ENCODE measurements at places on chromosomes 12 and 14. TPM values are rescaled to one million over a fixed set of nuclear protein-coding genes. Genes with fewer than 3 reads are reported as not detected.
A peak's percentile ranks its signal among the peaks of the same experiment; 100 is the strongest.

GRCh38 chr14:51334566-51334965 lies 94.5 kb downstream of the TMX1 start:
- no peaks in the 10 kb centered on the region for H3K36me3 ChIP-seq
- no peak overlapping the region for H3K4me3 ChIP-seq
- DNase-seq, result no peak
- no peaks in the 10 kb centered on the region for H3K4me1 ChIP-seq
- H3K27ac ChIP-seq, result no peak overlapping the region

- H3K4me3 ChIP-seq, result peak overlapping the region; percentile 62
- H3K27me3 ChIP-seq, result no peaks in the 10 kb centered on the region
- DNase-seq, result no peak
- no peaks in the 10 kb centered on the region for H3K36me3 ChIP-seq
Measured at GRCh38 chr14:72925815-72926291, 411 bp upstream of the DCAF4 start.

KRT5 gene
- total RNA-seq, result not detected

- H3K27ac ChIP-seq, result peak overlapping the region; percentile 89
- DNase-seq, result no peak
- H3K4me3 ChIP-seq, result peak overlapping the region; percentile 77
- H3K27me3 ChIP-seq, result no peaks in the 10 kb centered on the region
Measured at GRCh38 chr14:75126121-75126544, 715 bp downstream of the NEK9 start.

DNA sequence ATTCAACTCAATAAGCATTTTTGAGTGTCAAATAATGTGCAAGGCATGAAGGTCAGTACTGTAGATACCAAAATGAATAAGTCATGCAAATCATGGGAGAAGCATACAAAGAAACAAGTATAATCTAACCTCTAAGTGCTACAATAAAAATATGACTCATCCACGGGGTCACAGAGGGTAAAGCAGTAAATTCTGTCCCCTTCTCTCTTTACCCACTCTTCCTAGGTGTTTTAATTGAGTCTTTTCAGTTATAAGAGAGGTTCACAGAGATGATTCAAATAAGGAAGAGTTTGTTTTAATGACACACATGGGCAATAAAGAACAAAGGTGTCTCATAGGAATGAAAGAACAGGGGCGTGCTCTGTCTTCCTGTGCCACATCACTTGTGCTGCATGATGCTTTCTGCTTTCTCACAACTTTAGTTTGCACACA lies 71.5 kb upstream of the DAAM1 start:
- H3K27me3 ChIP-seq, result no peaks in the 10 kb centered on the region
- no peaks in the 10 kb centered on the region for H3K36me3 ChIP-seq
- no peaks in the 10 kb centered on the region for H3K4me1 ChIP-seq
- no peak for DNase-seq

- peak; percentile 74 for DNase-seq
- H3K27me3 ChIP-seq, result no peaks in the 10 kb centered on the region
- peaks cover 22% of the 10 kb centered on the region for H3K4me1 ChIP-seq
- no peak overlapping the region for H3K27ac ChIP-seq
Measured at GRCh38 chr12:79886917-79887519, 47.9 kb downstream of the PPP1R12A start.

DNA sequence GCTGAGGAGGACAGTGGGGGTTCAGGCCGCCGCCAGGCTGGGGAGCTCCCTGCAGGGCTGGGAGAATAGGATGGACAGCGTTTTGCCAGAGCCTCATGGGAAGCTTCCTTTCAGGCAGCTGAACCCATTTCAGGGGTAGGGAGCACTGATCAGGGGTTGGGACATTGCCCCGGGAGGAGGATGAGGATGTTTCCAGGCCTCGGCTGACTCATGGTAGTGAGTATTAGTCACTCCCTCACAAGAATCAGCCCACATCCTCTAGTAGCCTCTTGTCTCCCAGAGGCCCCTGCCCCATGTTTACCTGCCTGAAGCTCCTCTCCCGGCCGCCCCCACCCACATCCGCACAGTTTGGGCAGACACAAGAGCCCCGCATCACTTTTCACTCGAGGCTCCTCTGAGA lies 89.8 kb downstream of the ZFP36L1 start:
- no peaks in the 10 kb centered on the region for H3K27me3 ChIP-seq
- H3K4me3 ChIP-seq, result no peak overlapping the region
- DNase-seq, result no peak
- H3K27ac ChIP-seq, result no peak overlapping the region

GXYLT1 gene
- 15.6 TPM for total RNA-seq

- no peak overlapping the region for H3K27ac ChIP-seq
- no peak for DNase-seq
- H3K27me3 ChIP-seq, result peaks cover 3% of the 10 kb centered on the region
- H3K4me1 ChIP-seq, result peaks cover 7% of the 10 kb centered on the region
- no peak overlapping the region for H3K4me3 ChIP-seq
- no peaks in the 10 kb centered on the region for H3K36me3 ChIP-seq
Measured at GRCh38 chr14:50381008-50381407, 15.7 kb downstream of the CDKL1 start.

- no peak overlapping the region for H3K4me3 ChIP-seq
- H3K27ac ChIP-seq, result no peak overlapping the region
- no peaks in the 10 kb centered on the region for H3K27me3 ChIP-seq
- no peaks in the 10 kb centered on the region for H3K4me1 ChIP-seq
Measured at GRCh38 chr12:127984386-127985055, 282.4 kb upstream of the TMEM132C start.

DNA sequence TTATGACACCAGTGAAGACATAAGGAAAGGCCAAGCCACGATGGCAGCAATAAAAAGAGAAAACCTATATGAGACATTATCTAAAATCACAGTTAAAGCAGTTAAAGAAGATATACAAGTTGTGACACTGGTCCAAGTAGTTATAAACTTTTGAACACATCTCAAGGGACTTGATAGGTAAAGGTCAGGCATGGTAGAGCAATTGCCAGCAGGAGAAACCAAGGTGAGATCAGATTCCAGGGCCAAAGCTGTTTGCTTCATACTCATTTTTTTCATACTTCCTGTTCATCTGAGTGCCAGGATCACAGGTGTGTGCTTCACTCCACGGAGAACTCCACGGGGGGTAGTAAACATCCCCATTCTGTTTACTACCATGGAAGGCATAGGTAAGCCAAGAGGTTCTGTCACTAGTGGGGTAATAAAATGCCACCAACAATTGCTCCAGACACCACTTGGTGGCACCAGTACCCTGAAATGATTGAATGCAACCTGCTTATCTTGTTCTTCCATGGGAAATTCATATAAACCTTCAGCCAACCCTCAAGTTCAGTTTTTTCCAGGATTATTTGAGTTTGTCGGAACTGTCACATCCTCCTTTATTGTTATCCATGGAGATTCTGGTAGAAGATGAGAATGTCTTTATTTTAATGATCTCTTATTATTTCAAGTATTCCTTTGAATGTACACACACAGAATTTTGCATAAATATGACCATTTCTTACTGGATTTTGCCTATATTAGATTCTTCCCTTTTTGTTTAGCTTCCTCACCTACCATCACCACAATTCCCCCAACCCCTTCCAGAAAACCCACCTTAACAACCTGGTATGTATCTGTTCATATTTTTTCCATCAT lies 59.2 kb upstream of the TSPAN8 start:
- no peaks in the 10 kb centered on the region for H3K36me3 ChIP-seq
- H3K4me1 ChIP-seq, result no peaks in the 10 kb centered on the region
- DNase-seq, result peak; percentile 40
- no peak overlapping the region for H3K4me3 ChIP-seq

TPPP2 gene
- not detected for total RNA-seq

GRCh38 chr14:57352396-57353170 lies 37.8 kb upstream of the NAA30 start:
- H3K36me3 ChIP-seq, result no peaks in the 10 kb centered on the region
- no peak overlapping the region for H3K4me3 ChIP-seq
- no peak for DNase-seq
- no peaks in the 10 kb centered on the region for H3K4me1 ChIP-seq

GRCh38 chr14:90785876-90786450 lies 30.3 kb downstream of the TTC7B start:
- H3K27ac ChIP-seq, result no peak overlapping the region
- no peaks in the 10 kb centered on the region for H3K36me3 ChIP-seq
- DNase-seq, result no peak
- H3K27me3 ChIP-seq, result no peaks in the 10 kb centered on the region
- H3K4me3 ChIP-seq, result no peak overlapping the region
- H3K4me1 ChIP-seq, result no peaks in the 10 kb centered on the region

DNA sequence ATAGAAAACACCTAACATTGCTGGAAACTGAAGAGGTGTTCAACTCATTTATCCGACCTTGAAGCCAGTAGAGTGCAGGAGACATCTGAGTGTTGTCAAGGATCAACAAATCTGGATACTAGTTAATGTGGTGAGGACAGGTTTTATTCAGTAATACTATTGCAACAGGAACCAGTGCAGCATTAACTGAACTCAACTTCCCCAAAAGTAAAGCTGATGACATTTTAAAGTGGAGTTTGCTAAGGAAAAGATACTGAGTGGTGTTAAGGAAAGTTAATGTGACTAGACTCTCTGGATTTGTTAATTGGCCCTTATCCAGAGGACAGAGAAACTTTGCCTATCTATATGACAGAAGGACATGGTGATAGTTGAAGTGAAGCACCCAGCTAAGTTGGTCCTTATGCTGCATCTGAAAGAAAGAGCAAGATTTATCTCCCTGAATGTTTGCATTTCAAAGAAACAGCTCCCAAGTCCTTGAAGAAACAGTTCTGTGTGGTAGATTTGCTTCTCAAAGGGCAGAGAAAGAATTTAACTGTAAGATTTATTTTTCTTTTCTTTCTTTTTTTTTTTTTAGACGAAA lies 1.2 kb upstream of the CLEC7A start:
- H3K4me3 ChIP-seq, result no peak overlapping the region
- H3K36me3 ChIP-seq, result no peaks in the 10 kb centered on the region
- no peak for DNase-seq
- H3K4me1 ChIP-seq, result peaks cover 15% of the 10 kb centered on the region

HOXC11 gene
- total RNA-seq, result not detected

KRT71 gene
- total RNA-seq, result not detected

DNA sequence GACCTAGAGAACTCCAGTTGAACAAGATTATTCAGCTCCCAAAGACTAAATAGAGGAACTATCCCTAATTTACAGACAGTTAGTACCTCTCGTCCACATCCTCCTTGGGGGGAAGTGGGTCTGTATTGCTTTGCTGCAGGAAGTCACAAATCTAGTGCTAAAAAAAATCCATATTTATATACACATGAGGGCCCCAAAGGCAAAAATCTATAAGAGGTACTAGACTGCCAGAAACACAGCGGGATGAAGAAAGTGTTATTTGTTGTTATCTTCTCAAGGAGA lies 190.1 kb downstream of the TTC8 start:
- H3K36me3 ChIP-seq, result no peaks in the 10 kb centered on the region
- no peaks in the 10 kb centered on the region for H3K4me1 ChIP-seq
- no peak overlapping the region for H3K27ac ChIP-seq
- no peak overlapping the region for H3K4me3 ChIP-seq
- DNase-seq, result no peak

POTEM gene
- total RNA-seq, result not detected

MYH6 gene
- total RNA-seq, result 8,484 TPM

DNA sequence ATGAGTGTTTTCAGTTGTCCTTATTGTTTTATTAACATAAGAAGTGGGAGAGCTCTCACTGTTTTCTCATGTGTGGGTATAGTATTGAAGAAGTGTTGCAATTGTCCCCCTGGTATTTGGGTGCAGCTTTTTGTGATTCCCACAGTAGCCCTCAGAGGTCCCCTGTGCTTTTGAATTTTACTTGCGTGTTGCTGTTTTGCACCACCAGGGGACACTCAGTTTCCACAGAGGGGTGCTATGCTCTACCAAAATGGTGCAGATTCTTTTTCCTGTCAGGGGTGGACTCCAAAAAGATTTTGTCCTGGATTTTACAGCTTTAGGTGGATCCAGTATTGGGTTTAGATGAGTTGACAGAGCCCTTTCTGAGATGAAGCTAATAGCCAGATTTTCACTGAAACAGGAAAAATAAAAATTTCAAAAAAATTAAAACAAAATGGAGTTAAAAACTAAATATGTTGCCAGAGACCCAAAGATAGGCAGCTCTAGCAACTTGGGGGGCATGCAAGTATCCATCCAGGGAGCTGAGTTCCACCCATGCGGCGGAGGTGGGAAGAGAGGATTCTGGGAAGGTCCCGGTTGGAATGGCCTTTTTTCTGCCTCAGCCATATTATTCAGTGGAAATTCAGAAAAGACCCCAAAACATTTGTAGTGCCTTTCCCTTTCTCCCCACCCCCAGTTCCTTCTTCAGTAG lies 50.2 kb downstream of the TTLL5 start:
- no peak overlapping the region for H3K4me3 ChIP-seq
- peaks cover 6% of the 10 kb centered on the region for H3K36me3 ChIP-seq
- peak overlapping the region; percentile 72 for H3K27ac ChIP-seq
- no peaks in the 10 kb centered on the region for H3K27me3 ChIP-seq
- peaks cover 8% of the 10 kb centered on the region for H3K4me1 ChIP-seq
- DNase-seq, result peak; percentile 62

DNA sequence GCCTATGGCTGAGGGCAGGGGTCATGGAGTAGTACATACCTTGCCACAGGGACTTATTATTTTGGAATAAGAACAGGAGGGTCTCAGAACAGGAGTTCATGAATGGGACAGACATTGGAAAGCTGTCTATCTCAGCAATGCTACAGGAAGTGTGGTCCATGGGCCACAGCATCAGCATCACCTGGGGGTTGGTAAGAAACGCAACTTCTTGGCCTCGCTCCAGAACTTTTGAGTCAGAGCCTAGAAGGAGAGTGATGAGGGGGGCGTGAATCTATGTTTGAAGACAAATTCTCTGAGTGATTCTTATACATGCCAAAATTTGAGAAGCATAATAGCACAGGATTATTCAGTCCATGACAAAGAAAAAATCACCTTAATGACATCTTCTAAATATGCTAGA lies 156.6 kb downstream of the RPAP3 start:
- no peak for DNase-seq
- no peaks in the 10 kb centered on the region for H3K27me3 ChIP-seq
- H3K4me1 ChIP-seq, result no peaks in the 10 kb centered on the region
- H3K27ac ChIP-seq, result no peak overlapping the region
- no peak overlapping the region for H3K4me3 ChIP-seq
- no peaks in the 10 kb centered on the region for H3K36me3 ChIP-seq

GRCh38 chr14:80996049-80996901 lies 40.9 kb downstream of the TSHR start:
- no peaks in the 10 kb centered on the region for H3K27me3 ChIP-seq
- peak; percentile 90 for DNase-seq
- no peak overlapping the region for H3K4me3 ChIP-seq
- no peak overlapping the region for H3K27ac ChIP-seq

DNA sequence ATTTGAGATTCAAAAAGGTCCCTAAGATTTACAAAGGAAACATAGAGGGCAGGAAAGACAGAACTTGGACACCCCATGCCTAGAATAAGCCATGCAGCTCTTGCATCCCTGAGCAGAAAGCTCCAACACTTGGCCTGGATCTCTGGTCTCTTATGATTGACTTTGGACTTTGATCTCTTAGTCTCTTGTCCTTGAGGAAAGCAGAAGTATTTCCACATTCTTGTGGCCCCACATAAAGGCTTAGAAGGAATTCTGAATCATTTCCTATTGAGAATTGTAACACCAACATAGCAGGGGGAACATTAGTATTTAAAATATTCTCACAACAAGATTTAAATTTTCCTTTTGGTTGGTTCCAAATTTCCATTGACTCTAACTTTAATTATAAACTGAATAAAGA lies 283.7 kb upstream of the PRKD1 start:
- H3K27ac ChIP-seq, result no peak overlapping the region
- H3K4me3 ChIP-seq, result no peak overlapping the region
- no peak for DNase-seq
- no peaks in the 10 kb centered on the region for H3K4me1 ChIP-seq
- H3K27me3 ChIP-seq, result no peaks in the 10 kb centered on the region

PSEN1 gene
- 31.7 TPM for total RNA-seq

TAS2R10 gene
- total RNA-seq, result 1.2 TPM

- DNase-seq, result no peak
- no peak overlapping the region for H3K27ac ChIP-seq
- H3K4me1 ChIP-seq, result peaks cover 12% of the 10 kb centered on the region
- peaks cover 21% of the 10 kb centered on the region for H3K27me3 ChIP-seq
Measured at GRCh38 chr14:104140213-104140462, 1.8 kb downstream of the KIF26A start.
